Activated CD8-positive, alpha-beta memory T cell treated with anti-CD3 and anti-CD28 coated beads, Interleukin-2, amount 50 U/mL, for 48 hours (primary cell): ENCODE measurements at places on chromosomes 12 and 14.

DNA sequence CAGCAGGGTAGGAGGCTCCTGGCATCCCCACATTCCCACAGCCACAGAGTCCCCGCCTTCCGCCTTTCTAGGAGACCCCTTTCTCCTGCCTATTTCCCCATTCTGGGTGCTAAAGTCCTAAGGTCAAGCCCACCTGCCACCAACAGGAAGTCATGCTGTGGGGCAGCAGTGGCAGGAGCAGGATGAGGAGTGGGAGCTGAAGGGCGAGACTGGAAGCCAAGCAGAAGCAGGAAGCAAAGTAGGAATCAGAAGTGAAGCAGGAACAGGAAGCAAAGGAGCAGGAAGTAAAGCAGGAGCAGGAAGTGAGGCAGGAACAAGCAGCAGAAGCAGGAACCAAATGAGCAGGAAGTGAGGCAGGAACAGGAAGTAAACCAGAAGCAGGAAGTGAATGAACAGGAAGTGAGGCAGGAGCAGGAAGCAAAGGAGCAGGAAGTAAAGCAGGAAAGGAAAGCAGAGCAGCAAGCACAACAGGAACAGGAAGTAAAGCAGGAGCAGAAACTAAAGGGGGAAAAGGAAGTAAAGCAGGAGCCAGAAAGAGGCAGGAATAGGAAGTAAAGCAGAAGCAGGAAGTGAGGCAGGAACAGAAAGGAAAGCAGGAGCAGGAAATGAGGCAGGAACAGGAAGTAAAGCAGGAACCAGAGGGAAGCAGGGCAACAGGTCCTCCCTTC lies 38.3 kb upstream of the RIMBP2 start:
- DNase-seq = no peak

DNA sequence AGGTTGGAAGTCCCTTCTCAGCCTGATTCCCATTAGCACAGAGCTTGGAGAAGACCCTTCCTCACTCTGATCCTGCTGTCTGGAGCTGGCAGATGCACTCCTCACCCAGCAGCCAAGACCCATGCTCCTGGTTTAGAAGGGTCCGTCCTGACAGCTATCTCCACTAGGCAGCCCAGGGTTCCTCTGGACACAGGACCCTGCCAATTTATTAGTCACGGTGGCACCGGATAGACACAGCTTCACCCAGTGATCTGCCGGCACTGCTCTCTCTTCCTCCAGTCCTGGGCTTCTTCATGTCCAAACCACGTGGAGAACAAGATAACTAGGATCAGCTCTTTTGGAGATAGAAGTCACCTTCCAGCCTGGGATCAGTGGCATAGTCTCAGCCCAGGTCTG lies 26.2 kb upstream of the TCL1B start:
- no peak for DNase-seq

DNA sequence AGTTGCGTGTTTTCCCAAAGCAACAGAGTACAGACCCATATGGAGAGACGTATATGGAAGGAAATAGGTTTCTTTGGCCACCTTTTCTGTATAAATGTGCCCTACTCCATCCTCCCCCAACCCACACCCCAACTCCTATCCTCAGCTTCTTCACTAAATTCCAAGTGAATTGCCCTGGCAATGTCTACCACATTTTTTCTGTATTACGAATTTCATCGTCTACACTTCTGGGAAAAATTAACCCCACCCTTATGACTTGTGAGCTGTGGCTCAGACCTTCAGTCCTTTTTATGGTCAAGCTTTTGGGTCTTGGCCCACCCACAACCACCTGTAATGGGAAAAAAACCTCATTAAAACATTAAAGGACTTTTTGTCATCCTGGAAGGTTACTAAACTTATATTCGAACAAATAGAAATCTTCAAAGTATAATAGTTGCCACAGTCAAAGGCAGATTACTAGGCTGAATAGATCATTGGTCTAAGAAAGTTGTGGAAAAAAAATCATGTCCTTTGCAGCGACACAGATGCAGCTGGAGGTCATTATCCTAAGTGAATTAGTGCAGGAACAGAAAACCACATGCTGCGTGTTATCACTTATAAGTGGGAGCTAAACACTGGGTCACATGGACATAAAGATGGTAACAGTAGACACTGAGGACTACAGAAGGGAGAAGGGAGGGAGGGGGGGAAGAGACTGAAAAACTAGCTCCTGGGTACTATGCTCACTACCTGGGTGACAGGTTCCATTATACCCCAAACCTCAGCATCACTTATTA lies 15.7 kb upstream of the NFKBIA start:
- DNase-seq = no peak

DNA sequence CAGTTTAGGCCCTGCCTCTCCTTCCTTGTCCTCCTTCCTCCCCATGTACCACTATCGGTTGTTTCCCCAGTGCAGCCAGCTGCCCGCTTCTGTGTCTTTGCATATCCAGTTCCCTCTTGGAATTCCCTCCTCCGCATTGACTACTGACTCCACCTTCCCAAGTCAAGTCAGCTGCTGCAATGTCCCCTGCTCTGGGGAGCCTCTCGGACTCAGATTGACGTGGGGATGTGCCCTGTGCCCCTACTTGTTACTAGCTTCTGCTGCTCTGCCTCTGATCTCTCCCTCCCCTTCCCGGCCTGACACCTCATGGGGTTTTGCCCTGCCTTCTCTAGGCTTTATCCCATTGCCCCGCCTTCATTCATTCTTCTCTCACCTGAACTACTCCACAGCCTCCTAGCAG lies 2.1 kb upstream of the CD9 start:
- no peak for DNase-seq

DNA sequence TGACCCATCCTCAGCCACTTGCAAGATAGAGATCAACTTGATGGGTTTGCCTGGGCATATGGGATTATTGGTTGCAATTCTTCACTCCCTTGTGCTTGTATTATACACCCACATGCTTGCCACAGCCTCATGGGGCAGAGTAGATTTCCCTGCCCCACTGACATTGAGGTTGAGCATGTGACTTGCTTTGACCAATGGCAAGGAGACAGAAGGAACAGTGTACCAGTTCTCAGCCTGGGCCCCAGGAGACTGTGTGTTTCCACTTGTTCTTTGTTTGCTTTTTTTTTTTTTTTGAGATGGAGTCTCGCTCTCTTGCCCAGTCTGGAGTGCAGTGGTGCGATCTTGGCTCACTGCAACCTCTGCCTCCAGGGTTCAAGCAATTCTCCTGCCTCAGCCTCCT lies 31.8 kb downstream of the CALM1 start:
- DNase-seq = no peak

GRCh38 chr14:104686624-104687517 lies 2.5 kb upstream of the INF2 start:
- no peak for DNase-seq

- DNase-seq = no peak
Observed at GRCh38 chr14:92568621-92569479, 55.3 kb downstream of the RIN3 start.

DNA sequence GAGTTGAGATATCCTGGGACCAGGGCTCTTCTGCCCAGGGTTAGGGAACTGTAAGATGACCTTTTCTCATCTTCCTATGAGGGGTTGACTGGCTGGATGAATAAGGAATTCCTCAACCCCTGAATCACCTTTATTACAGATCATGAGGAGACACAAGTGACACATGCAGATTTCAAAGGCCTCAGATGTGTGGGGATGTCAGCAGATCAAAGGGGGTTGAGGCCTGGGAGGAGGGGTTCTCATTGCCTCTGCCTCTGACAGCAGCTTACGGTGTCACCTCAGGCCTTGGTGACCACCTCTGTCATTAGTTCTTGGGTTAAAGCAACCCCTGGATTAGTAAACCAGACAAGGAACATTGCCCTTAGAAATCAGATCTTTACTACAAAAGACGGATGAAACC lies 2.1 kb upstream of the KRT72 start:
- peak; percentile 46 for DNase-seq

DNA sequence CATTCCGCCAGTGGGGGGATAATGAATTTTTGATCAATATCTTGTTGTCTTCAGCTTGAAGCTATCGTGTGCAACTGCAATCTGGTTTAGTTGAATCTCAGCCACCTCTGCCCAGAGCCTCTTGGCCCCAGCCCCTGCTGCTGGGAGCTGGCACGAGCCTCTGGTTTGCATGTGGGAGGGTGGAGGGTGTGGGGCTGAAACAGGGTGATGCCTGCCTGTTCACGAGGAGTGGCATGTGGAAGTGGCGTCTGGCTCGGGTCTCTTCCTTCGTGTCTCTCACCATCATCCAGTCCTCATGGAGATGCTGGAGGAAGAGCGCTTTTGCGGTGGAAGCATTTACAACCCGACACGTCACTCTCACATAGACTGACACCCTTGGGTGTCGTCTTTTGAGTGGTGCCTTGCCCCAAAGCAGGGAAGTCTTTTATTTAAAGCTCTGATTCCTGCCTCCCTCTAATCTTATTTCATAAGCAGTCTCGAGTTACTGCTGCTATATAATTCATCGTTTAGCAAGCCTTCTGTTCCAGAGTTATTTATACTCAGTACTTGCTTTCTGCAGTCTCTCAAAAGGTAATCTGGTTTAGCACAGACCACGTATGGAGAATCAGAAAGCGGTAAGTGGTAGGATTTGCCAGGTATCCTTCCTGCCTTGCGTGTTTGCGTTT lies 64.5 kb downstream of the AACS start:
- DNase-seq = no peak

- no peak for DNase-seq
Observed at GRCh38 chr12:128627659-128628058, 196.1 kb downstream of the SLC15A4 start.

- no peak for DNase-seq
Observed at GRCh38 chr12:76111209-76111749, 26.8 kb upstream of the NAP1L1 start.

DNA sequence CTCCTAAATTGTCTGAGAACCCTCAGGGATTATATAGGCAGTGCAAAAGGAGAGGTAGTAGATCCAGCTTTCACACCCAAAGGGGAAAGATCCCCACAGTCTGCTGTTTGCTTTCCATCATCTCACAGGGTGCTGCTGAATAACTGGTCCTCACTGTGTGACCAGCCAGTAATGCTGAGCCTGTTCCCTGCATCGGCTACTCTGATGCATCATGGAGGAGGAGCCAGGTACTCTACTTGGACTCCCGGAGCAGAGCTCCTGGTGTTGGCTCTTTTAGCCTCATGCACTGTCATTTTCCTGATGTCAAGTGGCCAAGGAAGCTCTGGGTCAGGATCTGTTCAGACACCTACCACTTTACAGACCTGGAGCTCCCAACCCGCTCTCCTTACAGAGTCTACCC lies 127.4 kb upstream of the ATF1 start:
- DNase-seq = no peak

- DNase-seq = no peak
Observed at GRCh38 chr14:70707138-70708038, 65.7 kb downstream of the TTC9 start.

DNA sequence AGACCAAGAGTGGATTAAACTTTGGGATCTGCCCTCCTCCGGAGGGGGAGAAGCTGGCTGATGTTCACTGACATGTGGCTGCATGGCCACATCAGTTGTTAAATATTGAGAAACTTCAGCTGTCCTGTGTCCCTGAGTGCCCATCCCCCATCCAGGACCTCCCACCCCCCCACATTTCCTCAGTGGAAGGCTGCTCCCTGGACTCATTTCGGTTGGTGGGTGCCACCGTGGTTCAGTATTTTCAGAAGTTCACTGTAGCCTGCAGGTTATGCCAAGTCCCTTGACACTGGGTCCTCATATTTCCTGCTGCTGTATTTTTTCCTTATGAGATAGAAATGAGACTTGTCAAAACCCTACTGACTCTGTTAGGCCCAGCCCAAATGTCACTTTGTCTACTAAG lies 302.4 kb downstream of the CACNA1C start:
- DNase-seq = no peak

- DNase-seq = no peak
Observed at GRCh38 chr12:114697741-114698565, 14.0 kb upstream of the TBX3 start.

- DNase-seq = no peak
Observed at GRCh38 chr14:67697006-67697405, 1.4 kb upstream of the RDH11 start.

GRCh38 chr12:47367912-47368537 lies 288.3 kb upstream of the AMIGO2 start:
- DNase-seq = no peak

- DNase-seq = no peak
Observed at GRCh38 chr12:64992116-64992515, 129.0 kb downstream of the WIF1 start.

- no peak for DNase-seq
Observed at GRCh38 chr14:34826661-34827060, 48.5 kb downstream of the BAZ1A start.

DNA sequence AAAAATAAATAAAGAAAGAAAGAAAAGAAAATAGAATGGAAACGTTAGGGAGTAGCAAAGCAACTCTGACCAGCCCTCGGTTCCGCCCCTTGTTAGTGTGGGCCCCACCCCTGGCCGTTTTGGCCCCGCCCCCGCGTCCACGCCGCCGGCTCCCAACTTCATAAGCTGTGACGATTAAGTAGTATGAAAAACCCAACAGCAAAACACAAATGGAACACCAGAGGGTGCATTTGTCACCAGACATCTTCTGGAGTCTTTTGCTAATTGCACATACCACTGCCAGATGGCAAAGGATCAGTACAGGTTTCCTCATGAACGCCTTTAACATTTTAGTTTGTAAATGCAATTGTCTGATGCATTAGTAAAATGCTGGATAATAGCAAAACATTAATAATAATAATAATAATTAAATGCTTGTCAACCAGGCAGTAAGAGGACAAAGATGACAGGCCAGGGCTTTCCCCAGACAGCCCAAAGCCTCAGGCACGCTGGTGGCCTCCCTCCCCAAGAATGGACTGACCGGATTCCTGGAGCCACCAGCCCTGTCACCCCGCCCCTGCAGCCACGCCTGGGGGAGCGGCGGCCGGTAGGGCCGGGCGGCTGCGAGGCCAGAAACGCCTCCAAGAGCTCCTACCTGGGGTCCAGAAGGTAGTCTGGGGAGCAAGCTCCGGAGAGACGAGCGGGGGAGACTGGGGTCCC lies 23.6 kb downstream of the HSP90AA1 start:
- DNase-seq = peak; percentile 85

DNA sequence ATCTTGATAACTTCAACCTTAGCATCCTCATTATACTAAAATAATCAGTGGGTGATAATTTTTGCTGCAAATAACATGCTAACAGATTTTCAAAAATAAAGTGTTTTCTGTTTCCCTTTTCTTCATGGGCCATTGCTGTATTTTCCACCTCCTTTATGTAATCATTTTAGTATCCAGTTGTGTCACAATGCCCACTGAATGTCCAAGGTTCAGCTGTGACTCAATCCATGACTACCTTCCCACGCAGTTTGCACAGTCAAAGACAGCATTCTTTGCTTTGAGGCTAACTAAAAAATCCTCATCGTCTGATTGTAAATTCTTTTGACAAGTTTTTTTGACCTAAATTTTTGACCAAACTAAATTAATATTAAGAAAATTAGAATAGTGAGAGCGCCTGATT lies 474.1 kb downstream of the FLRT2 start:
- DNase-seq = no peak

GRCh38 chr12:65275627-65276026 lies 2.9 kb upstream of the MSRB3 start:
- no peak for DNase-seq

DNA sequence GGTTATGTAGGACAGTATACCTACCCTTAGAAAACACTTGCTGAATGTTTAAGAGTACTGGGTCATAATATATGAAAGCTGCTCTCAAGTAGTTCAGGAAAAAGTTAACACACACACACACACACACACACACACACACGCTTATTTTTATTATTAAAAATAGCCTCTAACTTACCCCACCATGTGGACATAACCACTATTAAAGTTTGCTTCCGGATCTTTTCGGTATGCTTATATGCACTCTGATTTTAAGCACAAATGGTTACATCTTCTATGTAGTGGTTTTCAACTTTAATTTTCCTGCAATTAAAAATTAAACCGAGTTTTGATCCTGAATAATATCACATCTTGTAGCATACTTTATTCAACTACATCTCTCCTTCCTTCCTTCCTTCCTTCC lies 84.9 kb upstream of the TRAF3 start:
- DNase-seq = no peak

GRCh38 chr12:19957308-19958125 lies 410.8 kb upstream of the PDE3A start:
- no peak for DNase-seq
